Bronchial smooth muscle cell (primary cell): ENCODE measurements at places on chromosomes 5 and 9. TPM values are rescaled to one million over a fixed set of nuclear protein-coding genes. Genes with fewer than 3 reads are reported as not detected.

TMEM232 gene
- 6.3 and 14.7 TPM in 2 replicates for total RNA-seq

HK3 gene
- total RNA-seq = 0.09 TPM in 1 of 2 replicates, not detected in the other

MYMK gene
- not detected in 2 replicates for total RNA-seq

REEP5 gene
- total RNA-seq = 46.5 and 65.1 TPM in 2 replicates

PCDHA4 gene
- 0.32 and 0.86 TPM in 2 replicates for total RNA-seq

OR1Q1 gene
- not detected in 2 replicates for total RNA-seq

FOXI1 gene
- not detected in 2 replicates for total RNA-seq

EEIG1 gene
- total RNA-seq = 7.1 and 14.7 TPM in 2 replicates

IL9 gene
- total RNA-seq = not detected in 2 replicates

SMU1 gene
- 33.1 and 37.5 TPM in 2 replicates for total RNA-seq

PRR7 gene
- total RNA-seq = 1.4 and 1.6 TPM in 2 replicates

PCDHB11 gene
- total RNA-seq = 0.16 and 0.69 TPM in 2 replicates

PRKACG gene
- total RNA-seq = not detected in 2 replicates

ADAMTS16 gene
- total RNA-seq = 0.16 TPM in 1 of 2 replicates, not detected in the other

GABRA6 gene
- total RNA-seq = not detected in 2 replicates

MTAP gene
- total RNA-seq = 15.8 and 19.0 TPM in 2 replicates

AMBP gene
- 0.16 and 0.86 TPM in 2 replicates for total RNA-seq

C9orf153 gene
- 0.09 and 0.32 TPM in 2 replicates for total RNA-seq

PLAC8L1 gene
- total RNA-seq = 0.17 TPM in 1 of 2 replicates, not detected in the other

COL5A1 gene
- total RNA-seq = 93.8 and 124 TPM in 2 replicates

AQP7 gene
- 0.34 and 0.47 TPM in 2 replicates for total RNA-seq

PROB1 gene
- 0.26 and 1.3 TPM in 2 replicates for total RNA-seq

RASGEF1C gene
- not detected in 2 replicates for total RNA-seq

UBE2QL1 gene
- total RNA-seq = under 0.01 TPM in 1 of 2 replicates, not detected in the other

CEMIP2 gene
- 14.3 and 18.4 TPM in 2 replicates for total RNA-seq

MBLAC2 gene
- total RNA-seq = 2.8 and 3.0 TPM in 2 replicates

PTPN3 gene
- total RNA-seq = under 0.01 and 0.17 TPM in 2 replicates

SMIM32 gene
- total RNA-seq = not detected in 2 replicates

JAKMIP2 gene
- total RNA-seq = 0.94 and 1.3 TPM in 2 replicates

GAS1 gene
- total RNA-seq = 48.3 and 50.0 TPM in 2 replicates
